MCF 10A (cell line): ENCODE measurements at places on chromosomes 6 and 20.

DNA sequence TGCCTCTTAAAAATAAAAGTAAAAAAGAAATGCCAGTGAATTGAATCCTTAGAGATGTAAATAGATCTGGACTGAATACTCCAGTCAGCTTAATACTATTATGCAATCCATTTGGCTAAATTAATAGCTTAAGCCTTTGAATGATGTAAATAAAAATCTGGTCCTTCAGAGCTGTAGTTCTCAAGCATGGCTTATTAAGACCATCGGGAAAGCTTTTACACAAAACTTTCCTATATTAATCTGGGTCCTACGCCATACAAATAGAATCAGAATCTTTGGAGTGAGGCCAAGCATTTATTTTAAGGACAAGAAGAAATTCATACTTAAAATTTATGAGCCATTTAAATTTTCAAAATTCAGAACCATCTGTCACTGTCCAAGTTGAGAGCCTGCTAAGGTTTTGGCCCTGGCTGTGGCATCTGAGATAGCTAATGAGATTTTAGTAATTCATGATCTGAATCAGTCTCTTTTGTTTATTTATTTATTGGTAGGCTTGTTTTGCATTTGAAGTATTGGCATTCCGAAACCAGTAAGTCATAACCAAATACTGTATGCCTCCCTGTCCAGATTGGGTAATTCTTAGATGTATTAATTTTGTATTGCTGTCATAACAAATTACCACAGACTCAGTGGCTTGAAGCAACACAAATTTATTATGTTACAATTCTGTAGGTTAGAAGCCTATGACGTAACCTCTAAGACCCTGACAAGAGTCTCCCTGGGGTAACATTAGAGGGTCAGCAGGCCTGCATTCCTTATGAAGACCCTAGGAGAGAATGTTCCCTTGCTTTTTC, 228.1 kb upstream of the RAB32 start:
- peak; percentile 38 for DNase-seq

DNA sequence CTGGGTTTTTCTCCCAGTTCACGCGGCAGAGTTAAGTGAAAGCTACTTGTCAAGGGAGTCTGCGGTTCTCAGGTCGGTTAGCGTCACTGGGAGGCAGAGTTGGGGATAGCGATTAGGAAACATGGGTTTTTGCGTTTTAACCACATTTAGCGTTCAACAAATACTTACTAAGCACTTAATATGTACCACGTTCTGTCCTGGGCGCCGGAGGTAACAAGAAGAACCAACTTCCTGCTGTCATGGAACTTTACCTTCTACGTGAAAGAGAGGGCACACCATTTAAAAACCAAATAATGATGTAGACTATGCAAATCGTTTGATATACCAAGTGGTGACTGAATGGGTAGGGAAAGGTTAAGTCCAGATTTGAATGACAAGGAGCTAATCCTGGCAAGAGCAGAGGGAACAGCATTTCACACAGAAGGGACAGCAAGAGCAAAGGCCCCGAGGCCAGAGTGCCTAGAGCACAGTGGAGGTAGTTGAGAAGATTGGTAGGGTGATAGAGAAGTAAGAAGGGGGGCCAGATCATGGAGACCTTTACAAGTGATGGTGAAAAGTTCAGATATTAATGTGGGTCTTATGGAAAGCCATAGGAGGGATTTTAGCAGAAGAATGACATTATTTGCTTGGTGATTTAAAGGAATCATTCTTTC, 744 bp downstream of the RIOK1 start:
- DNase-seq, result no peak

GRCh38 chr6:108009894-108010293, 51.9 kb upstream of the SEC63 start:
- peak; percentile 13 for DNase-seq

- DNase-seq, result no peak
Measured at GRCh38 chr6:40356242-40356910, 230.8 kb downstream of the LRFN2 start.

DNA sequence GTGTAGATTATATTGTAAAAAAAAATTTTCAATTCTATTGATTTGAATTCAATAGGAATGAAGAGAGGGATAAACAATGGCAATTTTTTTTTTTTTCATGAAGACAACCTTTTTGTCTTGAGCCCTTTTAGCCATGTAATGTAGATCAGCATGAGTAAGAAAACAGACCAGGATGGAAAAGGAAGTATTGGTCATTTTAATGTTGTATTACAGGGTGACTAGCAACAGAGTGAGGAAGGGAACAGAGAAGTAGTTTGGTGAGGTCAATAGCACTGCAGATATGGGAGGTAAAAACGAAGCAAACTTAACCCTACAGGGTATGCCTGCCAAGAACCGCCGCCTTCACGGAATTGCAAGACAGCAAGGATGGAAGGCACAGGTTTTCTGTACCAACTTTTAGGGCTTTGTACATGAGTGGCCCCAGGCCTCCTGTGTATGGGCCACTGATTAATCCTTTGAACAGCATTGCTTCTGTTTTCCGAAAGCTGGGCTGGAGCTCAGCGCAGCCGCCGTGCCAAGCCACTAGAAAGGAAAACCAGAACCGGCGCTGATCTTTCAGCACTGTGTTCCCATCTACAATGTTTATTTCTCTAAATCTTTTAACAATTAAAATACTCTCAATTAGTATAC, 383.7 kb downstream of the CENPW start:
- DNase-seq, result no peak

DNA sequence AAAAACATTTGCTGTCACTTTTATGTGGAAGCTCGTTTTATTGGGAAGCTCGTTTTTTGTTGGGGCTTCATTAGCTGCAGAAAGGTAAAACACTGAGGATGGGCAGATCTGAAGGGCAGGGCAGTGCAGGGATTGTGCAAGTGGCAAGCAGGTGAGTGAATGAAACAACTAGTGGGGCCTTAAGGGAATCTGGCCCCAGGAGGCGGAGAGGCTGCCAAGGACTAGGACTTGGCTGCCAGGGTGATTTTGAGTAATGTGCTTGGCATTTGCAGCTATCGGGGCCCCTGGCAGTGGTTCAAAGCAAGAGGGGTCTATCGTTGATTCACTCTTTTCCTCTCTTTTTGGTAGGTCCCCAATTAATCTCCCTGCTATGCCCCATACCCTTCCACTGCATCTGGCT, 11.5 kb downstream of the IL22RA2 start:
- peak; percentile 87 for DNase-seq

DNA sequence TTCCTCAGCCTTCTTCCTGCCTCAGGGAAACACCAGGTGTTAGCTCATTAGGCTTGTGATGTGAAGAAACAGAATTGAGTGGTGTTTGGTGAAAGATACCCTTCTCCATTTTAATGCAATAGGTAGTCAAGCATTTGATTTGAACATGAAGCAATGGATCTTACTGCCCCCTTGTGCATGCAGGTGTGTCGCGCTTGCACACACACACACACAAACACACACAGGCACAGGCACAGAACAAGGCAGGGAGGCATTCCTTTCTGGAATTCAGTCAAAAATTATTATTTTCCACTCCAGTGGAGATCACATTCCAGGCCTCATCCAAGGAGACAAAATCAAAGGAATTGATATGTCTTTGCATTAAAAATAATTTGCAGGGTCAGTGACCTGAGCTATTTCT, 667.0 kb upstream of the MARCKS start:
- peak; percentile 14 for DNase-seq

DNA sequence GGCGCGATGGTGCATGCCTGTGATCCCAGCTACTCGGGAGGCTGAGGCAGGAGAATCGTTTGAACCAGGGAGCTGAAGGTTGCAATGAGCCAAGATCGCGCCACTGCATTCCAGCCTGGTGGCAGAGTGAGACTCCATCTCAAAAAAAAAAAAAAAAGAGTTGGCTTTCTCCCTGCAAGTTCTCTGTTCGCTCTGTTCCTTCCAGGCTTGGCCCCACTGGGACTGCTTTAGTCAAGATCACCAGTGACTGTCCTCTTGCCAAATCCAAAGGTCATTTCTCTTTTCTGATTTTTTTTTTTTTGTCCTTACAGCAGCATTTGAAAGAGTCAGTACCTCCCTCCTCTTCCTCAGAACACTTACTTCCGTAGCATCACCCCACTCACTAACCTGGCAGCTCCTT, 10.8 kb upstream of the GNRH2 start:
- no peak for DNase-seq

DNA sequence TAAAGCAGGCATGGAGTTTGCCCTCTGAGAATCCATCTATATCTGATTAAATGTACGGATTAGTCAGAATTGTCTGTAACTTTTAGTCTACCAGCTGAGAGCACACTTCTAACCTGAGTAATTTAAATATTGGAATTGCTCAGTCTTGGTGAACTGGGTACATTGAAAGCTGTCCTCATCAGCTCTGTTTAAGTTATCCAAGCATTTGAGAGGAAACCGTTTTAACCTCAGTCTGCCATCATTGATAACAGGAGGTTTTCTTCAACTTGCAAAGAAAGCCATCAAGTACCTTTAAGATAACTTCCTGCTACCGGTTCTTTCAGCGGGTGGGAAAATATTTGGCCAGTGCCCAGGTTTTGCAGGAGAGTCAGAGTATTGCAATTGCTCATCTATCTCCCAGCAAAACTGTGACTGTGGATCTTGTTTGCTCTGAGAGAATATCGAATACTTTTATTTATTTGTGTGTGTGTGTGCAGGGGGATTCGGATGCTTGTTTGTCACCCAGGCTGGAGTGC, 31.1 kb upstream of the F13A1 start:
- DNase-seq, result peak; percentile 19

GRCh38 chr6:23377830-23378229, 748.2 kb upstream of the NRSN1 start:
- DNase-seq, result no peak
